Esophagus squamous epithelium (tissue), 5 donors: ENCODE measurements at places on chromosomes 1 and 21.

DNA sequence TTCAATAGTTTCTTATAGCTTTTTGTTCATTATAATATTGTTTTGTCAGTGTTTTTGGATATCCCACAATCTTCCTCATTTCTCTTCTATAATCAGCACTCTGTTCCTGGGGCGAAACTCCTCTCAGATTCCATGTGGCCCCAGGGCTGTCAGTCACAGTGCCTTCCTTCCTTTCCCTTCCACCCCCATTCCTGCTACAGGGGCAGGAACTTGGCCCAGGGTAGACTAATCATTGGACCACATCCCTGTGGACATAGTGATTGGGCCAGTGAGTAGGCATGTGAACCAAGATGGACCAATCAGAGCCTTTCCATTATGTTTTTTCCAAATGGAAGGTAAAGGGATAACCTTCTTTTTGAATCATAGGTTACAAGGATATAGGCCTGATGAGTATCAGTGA is 78.3 kb downstream of the PGM1 start:
- DNase-seq = no peak

- no peak for DNase-seq
Observed at GRCh38 chr1:151728151-151729054, 7.1 kb downstream of the RIIAD1 start.

DNA sequence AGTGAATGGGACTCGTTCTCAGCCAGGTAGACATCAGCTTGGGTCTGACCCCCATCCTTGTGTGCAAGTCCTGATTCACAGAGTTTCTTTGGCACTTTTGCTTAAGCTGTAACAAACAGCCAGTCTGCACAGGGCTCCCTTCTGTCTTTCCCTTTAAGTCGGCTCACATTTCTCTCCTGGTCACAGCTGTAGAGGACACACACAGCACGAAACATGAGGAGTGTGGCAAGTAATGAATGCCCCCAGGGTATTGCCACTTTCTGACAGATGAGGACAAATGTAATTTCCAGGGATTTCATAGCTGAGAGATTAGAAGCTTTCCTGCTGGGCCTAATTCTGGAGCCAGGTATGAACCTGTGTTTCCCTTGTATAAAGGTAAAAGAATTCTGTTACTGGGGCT is 423.5 kb downstream of the KIF26B start:
- no peak for DNase-seq

DNA sequence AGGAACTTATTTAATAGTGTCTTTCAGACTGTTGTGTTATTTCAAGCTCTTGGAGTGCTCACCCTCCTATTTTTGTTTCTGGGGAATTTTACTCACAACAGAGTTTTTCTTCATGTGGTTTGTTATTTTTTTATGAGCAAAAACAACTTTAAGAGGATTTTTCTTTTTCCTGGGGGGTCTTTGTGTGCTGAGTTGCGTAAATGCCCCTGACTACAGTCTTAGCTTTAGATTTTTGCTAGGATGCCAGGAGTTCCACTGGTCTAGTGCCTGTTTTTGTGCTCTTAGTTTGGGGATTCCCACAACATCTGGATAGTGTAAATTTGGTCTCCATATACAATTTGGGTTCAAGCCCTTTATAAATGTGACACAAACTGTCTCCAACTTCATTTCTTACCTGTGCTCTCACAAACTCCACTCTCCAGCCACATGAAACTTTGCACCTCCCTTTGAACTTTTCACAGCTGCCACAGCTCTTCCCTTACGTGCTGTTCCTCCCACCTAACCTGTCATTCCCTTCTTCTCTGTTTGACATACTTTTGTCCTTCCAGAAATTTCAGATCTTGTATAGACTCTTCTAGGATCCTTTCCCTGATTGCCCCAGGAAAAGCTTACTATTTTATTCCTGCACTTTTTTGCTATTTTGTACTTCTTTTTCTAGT is 180.2 kb downstream of the CRB1 start:
- no peak for DNase-seq

DNA sequence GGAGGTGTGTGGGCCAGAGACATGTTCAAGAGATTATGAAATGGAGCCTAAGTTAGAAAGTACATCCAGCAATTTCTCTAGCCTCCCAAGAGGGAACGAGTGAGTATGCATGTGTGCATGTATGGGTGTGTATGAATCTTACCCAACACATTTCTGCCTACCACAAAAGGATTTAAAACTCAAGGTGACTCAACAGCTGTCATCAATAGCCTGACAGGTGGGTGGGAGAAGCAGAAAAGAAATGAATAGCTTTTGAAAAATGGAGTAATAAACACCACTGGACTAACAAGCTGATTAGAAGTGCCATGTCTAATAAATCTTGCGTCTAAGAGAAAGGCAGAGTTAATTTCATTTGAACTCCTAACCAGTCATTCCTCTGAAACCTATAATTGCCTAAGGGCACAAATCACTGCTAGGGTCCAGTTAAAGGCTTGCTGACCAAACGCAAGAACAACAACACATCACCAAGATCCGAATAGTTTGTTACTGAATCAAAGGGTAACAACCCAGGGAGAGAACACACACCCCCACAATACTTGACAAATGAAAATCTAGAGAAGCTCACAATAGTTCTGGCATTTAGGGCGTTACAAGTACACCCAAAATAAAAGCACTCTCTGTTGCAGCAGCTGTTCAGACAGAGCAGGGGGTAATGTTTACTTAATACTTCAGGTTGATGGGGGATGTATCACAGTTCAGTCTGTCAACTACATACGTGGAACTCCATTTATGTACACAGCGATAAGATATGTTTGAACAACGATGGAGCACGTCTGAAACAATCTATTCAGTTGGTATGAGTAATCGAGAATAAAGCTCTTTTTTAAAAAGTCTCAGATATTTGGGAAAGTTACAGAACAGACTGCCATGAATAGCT is 1.4 kb downstream of the KIAA0319L start:
- no peak for DNase-seq

DNA sequence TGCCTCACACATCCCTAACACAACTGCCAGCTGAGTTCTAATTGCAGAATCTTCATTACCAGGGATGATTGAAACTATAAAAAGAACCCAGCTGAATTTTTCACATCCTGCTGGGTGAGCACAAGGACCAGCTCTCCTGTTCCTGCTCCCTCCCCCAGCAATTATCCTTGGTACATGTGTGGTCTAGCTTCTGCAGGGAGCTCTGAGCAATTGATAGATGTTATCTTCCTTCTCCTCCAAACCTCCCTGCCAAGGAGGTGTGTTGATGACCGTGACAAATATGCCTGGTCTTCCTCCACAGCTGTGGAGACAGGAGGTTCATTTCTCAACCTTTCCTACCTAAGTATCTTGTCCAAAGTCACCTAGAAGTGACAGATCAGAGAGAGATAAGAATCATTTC is 65.3 kb upstream of the MAN1A2 start:
- DNase-seq = no peak

DNA sequence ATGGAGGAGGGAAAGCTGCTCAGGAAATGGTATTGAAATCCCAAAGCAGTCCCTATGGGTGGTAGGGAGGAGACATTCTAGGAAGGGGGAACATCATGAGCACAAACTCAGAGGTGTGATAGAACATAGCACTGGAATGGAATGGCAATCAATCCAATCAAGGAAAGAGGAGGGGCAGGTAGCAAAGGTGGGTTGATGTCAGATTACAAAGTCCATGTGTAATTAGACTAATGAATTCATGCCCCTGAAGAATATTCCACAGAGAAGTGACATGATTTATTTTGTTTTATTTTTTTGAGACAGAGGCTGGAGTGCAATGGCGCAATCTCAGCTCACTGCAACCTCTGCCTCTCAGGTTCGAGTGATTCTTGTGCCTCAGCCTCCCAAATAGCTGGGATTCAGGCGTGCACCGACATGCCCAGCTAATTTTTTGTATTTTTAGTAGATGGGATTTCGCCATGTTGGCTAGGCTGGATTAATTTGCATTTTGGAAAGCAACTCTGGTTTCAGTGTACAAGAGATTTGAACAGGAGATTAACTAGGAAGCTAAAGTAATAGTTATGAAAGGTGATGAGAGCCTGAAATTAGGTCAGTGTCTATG is 36.1 kb downstream of the DEGS1 start:
- DNase-seq = no peak

DNA sequence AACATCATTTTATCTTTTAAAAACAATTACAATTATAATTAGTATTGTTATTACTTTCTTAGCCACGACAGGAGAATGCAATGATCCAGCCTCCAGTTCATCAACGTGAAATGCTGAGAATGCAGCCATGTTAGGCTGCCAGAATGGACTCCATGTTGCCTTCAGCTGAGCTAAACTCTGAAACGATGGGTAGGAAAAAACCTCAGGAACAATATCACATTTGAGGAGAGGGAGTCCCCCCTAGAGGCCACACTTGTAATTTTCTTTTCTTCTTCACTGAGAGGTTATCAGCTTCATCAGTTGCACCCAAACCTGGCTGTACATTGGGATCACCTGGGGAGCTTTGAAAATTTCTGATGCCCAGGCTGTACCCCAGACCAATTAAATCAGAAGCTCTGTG is 34.6 kb upstream of the DNAH14 start:
- no peak for DNase-seq

DNA sequence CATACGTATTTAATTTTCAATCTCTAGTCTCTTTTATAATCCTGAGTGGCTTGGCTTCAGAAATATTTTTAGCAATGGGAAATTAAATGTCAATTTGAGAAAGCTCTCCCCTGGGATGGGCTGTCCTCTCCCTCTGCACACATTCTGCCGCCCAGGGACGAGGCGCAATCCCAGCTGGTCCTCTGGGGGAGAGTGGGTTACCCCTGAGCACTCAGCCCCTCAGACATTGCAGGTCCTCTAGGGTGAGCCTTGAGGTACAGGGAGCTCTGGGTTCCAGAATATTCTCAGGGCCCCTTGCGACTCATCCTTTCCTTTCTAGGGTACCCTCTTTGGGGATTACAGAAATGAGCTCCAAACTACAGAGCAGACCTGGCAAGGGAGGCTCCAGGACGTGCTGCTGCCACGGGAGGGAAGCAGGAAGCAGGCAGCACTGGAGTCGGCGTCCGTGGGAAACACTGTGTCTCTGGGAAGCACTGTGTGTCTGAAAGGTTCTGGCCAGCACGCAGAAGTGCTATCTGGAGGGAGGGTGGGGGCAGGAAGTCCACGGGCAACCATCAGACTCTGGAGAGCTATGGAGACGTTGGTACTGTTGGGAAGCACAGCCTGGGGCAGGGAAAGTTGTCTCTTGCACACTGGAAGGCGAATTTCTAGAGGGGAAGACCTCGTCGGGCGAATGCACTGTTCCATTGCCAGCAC is 343.3 kb upstream of the VAMP3 start:
- DNase-seq = no peak

DNA sequence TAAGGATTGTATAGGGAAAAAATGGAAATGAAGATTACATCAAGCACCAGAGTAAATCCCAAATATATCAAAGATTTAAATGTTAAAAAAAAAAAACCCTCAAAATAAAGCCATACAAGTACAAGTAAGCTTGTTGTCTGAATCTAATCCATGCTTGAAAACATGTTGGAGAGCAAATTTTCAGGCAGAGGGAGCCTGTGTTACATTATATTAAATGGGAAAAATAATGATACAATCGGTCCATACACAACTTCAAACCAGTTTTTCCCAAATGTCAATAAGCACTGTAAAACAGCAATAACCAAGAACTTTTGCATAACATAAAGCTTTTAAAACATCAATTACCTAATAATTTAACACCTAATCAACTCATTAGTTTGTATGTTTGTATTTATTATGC is 949.4 kb upstream of the ADGRL4 start:
- no peak for DNase-seq

- DNase-seq = no peak
Observed at GRCh38 chr1:44316231-44316759, 38.8 kb downstream of the ERI3 start.

GRCh38 chr1:19582318-19582717 is 61.8 kb upstream of the NBL1 start:
- no peak for DNase-seq

- no peak for DNase-seq
Observed at GRCh38 chr1:173112129-173112528, 61.4 kb upstream of the TNFSF18 start.

DNA sequence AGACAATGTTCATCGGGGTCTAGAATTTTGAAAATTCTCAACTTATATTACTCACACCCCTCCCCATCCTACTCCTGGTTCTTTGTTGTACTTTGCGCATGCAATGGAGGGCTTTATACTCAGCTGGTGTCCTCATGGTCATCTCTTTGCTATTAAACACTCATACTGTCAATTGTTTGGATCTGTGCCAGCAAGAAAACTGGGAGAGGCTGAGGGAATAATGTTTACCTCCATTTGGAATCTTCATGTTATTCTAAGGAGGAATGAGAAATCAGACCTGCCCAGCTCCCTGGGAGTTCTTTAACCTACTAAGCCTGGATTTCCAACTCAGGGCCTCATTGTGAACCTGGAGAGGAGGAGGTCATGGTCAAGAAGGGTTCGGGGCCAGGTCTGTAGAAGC is 143.9 kb upstream of the DNAH14 start:
- DNase-seq = no peak

DNA sequence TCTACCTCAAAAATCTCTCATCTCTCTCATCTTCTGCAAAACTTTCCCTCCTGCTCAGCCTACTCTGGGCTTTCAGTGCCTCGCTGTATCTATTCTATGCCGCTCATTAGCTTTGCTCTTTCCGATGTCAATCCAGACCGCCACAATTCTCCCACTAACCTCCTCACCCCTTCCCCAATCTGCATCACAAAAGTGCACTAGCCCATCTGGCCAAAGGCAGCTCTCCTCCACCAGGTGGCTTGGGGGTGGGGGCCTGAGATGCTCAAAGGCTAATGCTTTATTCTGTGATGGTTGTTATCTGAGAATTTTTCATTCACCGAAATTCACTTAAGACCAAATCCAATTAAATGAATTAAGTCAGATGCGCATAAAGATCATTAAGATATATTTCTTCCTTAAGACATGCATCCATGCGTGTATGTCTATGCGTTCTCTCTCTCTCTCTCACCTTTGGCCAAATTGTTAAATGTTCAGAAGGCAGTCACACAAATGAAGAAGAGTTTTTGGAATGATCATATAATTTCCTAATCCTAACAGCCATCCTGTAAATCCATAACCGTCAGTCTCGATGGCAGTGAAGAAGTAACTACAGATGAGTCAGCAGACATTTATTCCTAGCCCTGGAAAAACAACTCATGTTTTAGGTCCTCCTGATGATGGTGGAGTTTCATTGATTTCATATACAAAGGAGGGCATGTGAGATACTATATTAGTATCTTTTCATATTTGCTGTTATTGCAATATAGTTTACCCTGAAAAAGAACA is 111.3 kb downstream of the C1orf21 start:
- DNase-seq = no peak

DNA sequence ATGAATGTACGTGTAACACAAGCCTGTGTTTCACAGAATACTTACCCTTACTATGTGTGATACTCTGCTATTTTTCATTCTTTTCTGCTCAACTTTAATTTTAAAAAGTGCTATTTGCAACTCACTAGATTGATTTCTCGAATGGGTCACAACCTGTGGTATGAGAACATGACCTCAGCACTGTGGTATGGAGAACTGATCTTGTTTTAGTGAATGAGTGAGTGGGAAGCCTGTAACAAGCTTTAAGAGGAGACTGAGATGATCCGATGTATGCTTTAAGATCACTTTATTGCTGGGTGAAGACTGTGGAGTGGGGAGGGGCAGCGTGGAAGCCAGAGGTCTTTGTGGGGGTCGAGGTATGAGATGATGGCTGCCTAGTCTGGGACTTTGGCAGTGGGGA is 21.6 kb downstream of the MECR start:
- DNase-seq = no peak

GRCh38 chr1:35836734-35837133 is 28.9 kb downstream of the AGO4 start:
- no peak for DNase-seq
